ENCODE measurements at places on chromosomes 5 and 9.

- DNase-seq: no peak
Measured at GRCh38 chr9:128494746-128495129, 9.8 kb upstream of the GLE1 start.

DNA sequence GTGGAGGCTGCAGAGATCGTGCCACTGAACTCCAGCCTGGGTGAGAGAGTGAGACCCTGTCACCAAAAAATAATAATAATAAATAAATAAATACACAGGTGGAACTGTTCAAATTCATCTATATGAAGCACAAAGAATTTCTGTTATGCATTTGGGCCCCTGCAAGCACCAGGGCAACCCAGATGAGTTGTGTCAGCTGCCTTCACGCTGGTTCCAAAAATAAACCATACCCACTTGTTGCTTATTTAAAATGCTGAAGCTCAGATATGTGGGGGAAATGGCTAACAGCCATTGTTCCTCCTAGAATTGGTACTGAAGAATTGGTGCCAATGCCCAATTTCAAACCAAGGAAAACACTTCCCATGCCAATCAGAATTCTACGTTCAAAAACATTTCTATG lies 10.5 kb upstream of the C5orf15 start:
- DNase-seq: no peak

GRCh38 chr9:9341203-9341602 lies 1271.6 kb downstream of the PTPRD start:
- DNase-seq: no peak

- DNase-seq: no peak
Measured at GRCh38 chr5:76334574-76334973, 68.5 kb upstream of the IQGAP2 start.

- no peak for DNase-seq
Measured at GRCh38 chr5:176902102-176902814, 3.1 kb upstream of the HK3 start.

GRCh38 chr9:132016456-132016855 lies 63.2 kb downstream of the MED27 start:
- DNase-seq: no peak

- no peak for DNase-seq
Measured at GRCh38 chr5:169707686-169708085, 70.6 kb downstream of the DOCK2 start.

DNA sequence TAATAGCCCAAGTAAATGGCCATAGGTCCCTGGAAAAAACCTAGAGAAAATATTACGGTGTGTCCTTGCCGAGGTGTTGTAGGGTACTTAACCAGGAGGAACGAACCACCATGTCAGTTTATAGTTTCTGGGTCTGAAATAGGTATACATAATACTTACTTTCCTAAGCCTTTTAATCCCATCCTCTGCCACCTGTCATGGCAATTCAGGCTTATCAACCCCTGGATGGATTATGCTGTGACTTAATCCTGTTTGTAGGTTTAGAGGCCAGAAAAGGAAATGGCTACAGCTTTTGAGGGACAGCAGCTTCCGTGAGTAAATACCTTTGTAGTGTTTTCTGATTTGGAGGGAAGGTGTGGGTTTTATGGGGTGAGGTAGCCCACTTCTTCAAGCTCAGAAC lies 89.1 kb upstream of the PTPRD start:
- no peak for DNase-seq

DNA sequence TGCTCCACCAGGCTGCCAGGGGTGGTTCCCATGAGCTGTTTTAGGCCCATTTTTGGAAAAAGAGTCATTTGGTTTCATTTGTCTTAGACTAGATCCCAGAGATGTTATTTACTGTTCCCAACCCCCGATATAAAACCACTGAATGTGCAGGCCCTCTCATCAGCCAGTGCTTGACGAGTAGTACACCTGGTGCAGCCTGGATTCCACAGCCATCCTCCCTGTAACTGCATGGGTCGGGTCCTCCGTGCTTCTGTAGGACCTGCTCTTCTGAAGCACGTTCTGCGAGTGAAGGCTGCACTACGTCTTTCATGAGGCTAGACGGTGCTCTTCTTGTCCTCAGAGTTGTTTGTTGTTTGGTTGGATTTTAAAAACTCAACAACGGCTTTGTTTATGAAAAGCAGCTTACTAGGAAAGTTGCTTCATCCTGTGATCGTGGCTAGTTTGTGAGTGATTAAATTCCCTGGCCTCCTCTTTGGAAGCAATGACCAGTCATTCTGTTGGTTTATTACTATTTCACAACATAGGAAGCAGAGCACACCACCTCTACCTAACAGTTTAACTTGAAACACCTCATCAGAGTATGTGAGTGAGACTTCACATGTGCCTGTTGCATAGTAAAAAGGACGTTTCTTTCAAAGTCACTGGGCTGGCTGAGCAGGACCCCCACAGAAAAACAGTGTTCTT lies 135.2 kb downstream of the AOPEP start:
- no peak for DNase-seq

DNA sequence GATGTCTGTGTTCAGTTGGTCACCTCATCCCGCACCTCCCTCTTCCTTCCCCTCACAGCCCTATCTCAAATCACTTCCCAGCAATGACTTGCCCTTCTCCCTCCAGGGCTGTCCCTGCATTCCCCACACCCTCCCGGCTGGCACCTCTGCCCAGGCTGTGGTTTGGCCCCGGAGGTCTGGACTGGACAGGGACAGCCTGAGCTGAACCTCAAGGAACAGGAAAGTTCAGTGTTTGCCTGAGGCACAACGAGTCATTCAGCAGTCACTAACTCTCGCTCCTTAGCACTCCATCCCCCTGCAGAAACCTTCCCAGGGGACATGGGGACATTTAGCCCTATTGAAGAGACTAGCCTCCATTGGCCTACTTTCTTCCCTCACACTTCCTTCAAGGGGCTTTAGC lies 58.3 kb upstream of the MAP3K1 start:
- DNase-seq: no peak

GRCh38 chr5:142020122-142020659 lies 7.4 kb upstream of the GNPDA1 start:
- DNase-seq: no peak

DNA sequence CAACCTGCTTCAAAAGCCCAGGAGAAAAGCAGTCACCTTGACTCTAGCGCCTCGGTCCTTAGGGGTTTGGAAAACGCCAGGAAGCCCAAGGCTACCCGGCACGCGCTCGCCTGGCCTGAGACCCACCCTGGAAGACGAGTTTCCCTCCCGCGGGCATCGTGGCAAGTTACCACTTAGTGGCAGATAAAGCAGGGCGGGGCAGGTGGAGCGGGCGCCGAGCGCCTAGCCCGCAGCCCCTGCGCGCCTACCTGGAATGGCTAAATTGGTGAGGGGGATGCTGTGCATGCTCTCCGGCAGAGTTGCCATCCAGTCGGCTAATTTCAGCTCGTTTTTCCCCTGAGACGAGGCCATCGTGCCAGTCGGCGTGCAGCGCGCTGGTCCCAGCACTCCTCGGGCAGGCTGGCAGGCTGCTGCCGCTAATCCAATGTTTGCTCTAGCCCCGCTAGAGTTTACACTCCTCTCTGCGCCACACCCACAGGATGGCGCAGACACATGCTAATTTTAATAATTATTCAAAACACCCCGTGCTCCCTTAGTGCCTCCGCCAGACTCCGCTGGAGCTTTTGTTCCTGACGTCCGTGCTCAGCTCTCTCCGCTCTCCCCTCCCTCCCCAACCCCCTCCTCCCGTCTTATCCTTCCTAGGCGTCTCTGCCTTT lies at the start of gene PLCXD3:
Gene PLCXD3, minus strand, starts transcription at position 426 of the 656 bp plus-strand sequence. Its CDS starts 75 bp downstream, at position 351.
- DNase-seq: no peak

- no peak for DNase-seq
Measured at GRCh38 chr9:130331573-130331972, 66.0 kb downstream of the HMCN2 start.

Data from substantia nigra (tissue), 51 donors.